ENCODE measurements at places on chromosomes 6 and 20.

GRCh38 chr20:41167118-41167470 lies 29.8 kb downstream of the PLCG1 start:
- no peak for DNase-seq

DNA sequence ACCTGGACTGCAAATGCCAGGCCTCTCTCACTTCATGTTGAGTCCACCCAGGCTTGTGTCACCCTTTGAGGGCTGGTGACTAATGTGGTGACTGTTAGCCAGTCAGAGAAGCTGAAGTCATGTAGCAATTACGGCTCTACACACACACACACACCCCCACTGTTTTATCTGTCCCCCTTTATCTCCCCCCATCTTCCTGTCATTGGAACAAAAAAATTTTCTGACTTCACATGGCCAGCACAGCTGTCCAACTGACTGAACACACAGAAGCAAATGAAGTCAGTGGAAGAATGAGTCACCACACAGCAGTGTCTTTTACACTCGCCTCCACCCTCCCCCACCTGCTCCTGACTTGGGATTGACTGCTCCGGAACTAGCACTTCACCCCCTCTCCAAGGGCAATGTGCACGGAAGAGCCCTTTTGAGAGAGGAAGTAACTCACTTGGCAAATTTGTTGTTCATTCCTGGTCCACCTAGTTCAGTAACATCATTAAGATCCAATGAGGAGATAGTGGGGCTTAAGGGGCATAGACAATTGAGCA lies 198.0 kb downstream of the RNF144B start:
- no peak for DNase-seq

DNA sequence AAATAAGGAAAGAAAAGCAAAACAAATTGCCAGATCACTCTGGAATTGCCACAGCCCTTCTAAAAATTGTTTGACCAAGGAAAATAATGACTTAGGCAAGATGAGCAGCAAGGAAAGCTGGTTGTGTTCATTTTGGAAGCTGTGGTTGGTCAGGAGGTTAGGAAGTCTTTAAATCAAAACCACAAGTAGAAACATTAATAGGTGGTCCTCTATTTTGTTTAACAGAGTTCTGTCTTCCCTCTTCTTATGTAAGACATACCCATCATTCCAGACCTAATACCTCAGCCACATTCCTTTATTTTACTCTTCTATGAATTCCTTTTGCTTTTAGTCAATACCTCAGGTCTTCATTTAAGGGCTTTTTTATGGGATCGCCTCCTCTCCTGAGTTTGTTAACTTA lies 422.2 kb upstream of the PLCB4 start:
- no peak for DNase-seq

GRCh38 chr6:148835920-148836441 lies 89.2 kb downstream of the UST start:
- DNase-seq = no peak

GRCh38 chr6:144265390-144265789 lies 19.7 kb upstream of the UTRN start:
- peak; percentile 48 for DNase-seq

GRCh38 chr20:45098103-45098773 lies 2.7 kb downstream of the KCNS1 start:
- DNase-seq = peak; percentile 83

DNA sequence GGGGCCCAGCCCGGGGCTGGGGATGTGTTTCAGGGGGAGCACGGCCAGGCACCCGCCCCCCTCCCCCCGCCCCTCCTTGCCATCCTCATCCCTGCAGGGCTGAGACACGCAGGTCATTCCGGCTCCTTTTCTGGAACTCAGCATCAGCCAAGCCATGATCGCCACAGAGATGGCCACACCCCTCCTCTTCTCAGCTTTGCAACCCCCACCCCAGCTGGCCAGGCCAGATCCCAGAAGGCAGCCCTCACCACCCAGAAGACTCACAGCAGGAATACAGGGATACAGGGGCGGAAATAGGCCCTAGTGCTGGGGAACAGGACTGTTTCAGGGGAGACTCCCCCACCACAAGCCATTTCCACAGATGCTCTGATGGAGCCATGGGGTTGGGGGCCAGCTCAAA lies 33.5 kb downstream of the YTHDF1 start:
- no peak for DNase-seq

GRCh38 chr20:62122654-62123449 lies 577 bp downstream of the LSM14B start:
- DNase-seq = no peak

DNA sequence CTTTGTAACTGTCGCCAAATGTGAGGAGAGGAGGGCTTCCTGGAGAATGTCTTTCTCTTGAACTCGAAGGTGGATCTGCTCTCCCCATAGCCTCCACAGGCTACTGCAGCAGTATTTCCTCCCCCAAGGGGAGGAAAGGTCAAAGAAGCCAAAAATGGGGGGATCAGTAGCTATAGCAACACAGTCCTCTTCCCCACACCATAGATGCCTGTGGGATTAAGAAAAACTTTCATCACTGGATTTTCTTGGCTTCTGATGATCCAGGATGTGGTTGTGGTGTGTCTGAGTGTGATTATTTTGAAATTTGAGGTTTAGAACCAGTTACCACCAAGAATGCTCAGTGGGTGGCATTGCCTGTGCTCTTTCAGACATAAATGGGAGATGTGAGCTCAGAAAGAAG lies 140.1 kb upstream of the SPACA1 start:
- no peak for DNase-seq

DNA sequence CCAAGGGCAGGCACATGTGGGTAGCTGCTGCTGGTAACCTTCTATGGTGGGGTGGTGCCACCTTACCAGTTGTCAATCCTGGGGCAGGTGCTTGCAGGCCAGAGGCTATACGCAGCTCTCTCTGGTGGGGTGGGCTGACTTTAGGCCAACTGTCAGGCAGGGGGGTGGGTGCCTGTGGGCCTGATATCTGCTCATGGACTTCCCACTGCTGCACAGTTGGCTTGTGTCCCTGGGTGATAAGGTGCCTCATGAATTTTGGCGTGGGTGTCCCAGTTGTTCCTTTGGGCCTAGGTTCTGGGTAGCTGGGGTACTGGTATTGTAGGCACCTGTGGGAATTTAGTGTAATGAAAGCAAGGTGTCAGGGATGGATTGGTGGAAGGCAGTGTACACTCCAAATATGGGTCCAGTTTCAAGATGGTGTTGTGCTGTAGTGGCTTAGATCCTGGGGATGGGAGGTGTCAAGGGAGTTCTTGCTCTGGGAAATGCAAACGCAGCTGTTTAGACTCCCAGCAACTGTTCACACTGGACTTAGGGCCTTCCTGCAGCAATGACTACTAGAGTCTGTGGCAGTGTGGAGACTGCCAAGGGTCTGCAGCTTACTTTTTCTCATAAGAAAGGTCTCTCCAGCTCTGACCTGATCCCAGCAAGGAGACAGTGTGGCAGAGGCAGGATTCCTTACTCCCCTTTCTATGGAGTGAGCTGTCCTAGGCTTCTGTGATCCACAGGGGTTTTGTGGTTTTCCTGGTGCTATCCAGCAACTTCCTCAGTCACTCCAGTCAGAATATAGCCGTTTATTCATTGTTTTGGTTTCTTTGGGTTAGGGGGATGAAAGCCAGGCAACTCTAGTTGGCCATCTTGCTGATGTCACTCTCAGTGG lies 128.2 kb downstream of the CRYBG1 start:
- no peak for DNase-seq

GRCh38 chr6:10451828-10452509 lies 37.1 kb upstream of the TFAP2A start:
- DNase-seq = no peak

- no peak for DNase-seq
Measured at GRCh38 chr6:43949551-43949991, 177.7 kb downstream of the MRPL14 start.

- no peak for DNase-seq
Measured at GRCh38 chr20:50673466-50674137, 17.7 kb downstream of the RIPOR3 start.

DNA sequence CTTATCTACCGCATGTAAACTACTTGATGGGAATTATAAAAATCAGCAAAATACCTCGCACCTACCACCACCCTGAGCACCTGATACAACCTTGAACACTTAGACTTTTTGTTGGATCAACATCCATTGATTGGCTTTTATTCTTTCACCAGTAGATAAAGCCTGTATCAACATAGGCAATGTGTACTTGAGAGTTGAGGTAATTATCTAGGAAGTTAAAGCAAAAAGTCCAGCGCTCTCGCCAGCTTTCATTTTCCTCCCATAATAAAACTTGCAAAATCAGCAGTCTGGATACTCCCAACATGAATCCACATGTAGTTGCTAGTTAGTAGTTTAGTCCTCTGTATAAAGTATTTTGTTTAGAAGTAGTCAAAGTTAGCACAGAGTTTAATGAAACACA lies 132.0 kb upstream of the PRDM1 start:
- DNase-seq = no peak

- no peak for DNase-seq
Measured at GRCh38 chr6:48311301-48311700, 200.3 kb upstream of the PTCHD4 start.

GRCh38 chr6:169169375-169169774 lies 84.3 kb downstream of the THBS2 start:
- DNase-seq = no peak

DNA sequence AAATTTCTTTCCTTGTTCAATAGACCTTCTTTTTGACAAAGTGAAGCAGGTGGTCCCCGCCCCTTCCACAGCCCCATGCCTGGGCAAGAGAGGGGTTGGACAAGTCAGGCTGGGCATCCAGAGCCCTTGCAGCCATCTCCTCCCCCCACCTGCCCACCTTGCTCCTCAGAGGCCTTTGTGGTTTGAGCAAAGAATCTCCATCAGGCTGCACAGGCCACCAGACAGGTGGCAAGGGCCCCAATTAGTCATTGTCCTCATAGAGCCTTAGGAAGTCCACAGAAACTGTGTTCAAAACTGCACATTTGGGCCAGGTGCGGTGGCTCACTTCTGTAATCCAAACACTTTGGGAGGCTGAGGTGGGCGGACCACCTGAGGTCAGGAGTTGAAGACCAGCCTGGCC lies 1.5 kb upstream of the MAPK13 start:
- no peak for DNase-seq
